Activated naive CD8-positive, alpha-beta T cell treated with anti-CD3 and anti-CD28 coated beads, Interleukin-2, amount 50 U/mL, for 16 hours (primary cell): ENCODE measurements at places on chromosomes 1 and 21.

DNA sequence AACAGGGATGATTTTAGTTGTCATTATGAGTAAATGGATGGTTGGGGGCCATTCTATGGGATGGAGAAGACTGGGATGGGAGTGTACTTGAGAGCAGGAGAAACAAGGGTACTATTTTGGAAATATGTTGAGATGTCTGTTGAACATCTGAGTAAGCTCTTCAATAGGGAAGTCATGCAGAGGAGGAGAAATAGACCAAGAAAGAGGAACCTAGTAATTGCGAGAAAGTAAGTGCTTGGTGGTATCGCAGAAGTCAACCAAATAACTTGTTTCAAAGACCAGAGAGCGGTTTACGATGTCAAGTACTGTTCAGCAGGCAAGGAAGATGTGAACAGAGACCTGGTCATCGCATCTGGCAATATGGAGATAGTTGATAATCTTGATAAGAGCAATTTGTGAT is 22.4 kb upstream of the CHRM3 start:
- no peak for DNase-seq

DNA sequence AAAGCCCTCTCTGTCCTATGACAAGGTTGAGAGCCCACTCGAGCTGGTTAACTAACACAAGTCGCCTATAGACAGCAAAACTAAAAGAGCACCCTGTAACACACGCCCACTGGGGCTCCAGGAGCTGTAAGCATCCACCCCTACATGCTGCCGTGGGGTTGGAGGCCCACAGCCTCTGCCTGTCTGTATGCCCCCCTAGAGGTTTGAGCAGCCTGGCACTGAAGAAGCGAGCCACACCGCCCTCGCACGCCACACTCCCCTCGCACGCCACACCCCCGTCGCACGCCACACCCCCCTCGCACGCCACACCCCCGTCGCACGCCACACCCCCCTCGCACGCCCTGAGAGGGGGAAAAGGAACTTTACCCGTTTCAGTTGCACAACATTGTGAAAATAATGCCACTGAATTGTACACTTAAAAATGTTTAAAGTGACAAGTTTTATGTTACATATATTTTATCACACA is 13.2 kb upstream of the HMGCL start:
- DNase-seq: peak; percentile 63

DNA sequence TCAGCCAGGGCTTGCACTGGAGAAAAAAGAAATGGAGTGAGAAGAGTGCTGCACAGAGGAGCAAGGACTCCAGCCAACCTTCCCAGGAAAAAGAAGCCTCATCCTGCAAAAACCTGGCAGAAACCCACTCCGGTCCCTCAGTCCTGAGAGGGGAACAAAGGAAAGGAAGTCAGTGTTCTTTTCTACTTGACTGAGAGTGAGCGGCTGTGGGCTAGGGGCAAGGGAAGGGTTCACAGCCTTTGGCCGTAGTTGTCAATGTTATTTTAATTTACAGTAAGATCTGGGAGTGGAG is 8.9 kb upstream of the GOLT1A start:
- DNase-seq: no peak

GRCh38 chr1:92964316-92964715 is 3.1 kb upstream of the DIPK1A start:
- no peak for DNase-seq

- DNase-seq: no peak
These were observed 204.3 kb downstream of the KCNJ6 start for GRCh38 chr21:37711836-37712568.

GRCh38 chr1:170318141-170318540 is 172.4 kb downstream of the NTMT2 start:
- DNase-seq: no peak

DNA sequence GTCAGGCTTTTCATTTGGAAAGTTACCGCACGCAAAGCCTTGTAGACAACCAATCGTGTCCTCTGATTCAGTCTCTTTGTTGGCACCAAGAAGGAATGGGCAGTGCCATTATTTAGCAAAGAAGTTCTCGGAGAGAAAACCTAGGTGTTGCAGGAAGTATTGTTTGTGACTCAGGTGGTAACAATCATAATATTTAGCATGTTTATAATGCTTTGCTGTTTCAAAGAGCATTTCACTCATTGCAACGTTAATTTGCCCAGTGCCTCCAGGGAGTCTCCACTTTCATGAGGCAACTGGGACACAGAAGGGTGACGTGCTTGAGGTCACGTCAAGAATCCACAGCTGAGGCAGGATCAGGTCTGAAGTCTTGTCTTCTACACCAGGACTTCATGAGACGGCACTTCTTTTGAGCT is 31.4 kb downstream of the STPG1 start:
- DNase-seq: no peak

DNA sequence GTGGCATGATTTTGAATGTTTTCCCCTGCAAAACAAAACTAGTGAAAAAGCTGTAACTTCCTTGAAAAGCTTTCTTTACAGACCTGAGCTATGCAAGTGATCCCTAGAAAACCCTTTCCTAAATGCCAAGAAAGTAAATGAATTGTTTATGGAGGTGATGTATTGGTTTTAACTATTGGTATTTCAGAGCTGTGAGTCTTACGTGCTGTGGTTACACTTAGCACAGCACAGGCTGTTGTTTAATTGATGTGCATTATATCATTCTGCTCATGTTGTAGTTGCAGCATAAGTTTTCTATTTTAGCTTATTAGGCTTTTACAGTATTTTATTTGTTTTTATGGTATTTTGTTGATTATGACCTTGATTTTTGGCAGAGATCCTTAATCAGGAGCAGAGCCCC is 74.1 kb upstream of the DYNLT5 start:
- DNase-seq: no peak

DNA sequence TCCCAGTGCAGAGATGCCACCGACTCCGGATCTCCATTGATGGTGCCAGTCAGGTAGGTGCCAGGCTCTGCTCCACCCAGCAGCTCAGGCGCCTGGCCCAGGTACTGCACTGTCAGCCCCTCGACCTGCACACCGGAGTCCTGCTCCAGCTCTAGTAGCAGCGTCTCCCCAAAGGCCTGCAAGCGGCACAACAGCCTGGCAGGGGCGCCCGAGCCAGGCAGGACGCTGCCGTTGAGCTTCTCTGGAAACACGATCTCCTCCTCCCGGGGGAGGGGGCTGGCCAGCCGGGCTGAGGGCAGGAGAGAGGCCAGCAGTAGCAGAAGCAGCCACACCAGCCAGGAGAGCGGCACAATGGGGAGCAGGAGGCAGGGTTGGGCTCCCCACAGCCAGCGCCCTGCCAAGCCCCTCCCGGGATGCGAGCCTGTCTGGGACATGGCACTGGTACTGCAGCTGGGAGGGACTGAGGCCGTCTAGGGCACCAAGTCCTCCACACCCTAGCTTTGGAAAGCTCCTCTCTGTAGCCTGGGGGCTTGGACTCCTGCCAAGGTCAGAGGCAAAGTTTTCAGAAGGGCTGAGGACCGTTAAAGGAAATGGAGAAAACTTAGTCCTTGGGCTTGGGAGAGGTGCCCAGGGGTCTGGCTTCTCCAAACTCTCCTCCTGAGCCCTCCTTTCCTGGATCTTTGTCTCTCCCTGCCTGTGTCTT is 509 bp downstream of the ADAMTS4 start:
- no peak for DNase-seq

DNA sequence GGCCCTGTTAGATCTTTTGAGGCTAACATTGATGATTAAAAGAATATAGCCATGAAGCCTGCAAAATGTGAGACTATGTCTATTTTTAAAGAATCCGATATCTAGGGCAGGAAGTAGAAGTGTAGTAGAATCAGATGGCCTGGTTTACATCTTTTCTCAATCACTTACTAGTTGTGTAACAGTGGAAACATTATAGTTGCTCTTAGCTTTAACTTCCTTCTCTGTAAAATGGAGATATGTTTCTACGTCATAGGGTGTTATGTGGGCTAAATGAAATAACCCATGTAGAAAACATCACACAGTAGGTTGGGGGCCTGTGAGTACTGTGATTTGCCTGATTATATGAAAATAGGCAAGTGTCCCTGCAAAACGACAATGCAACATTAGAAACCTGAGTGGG is 4.4 kb upstream of the IGFN1 start:
- no peak for DNase-seq

GRCh38 chr1:225159793-225160192 is 230.3 kb downstream of the DNAH14 start:
- no peak for DNase-seq

GRCh38 chr1:201719812-201720521 is 109.0 kb upstream of the IPO9 start:
- no peak for DNase-seq

DNA sequence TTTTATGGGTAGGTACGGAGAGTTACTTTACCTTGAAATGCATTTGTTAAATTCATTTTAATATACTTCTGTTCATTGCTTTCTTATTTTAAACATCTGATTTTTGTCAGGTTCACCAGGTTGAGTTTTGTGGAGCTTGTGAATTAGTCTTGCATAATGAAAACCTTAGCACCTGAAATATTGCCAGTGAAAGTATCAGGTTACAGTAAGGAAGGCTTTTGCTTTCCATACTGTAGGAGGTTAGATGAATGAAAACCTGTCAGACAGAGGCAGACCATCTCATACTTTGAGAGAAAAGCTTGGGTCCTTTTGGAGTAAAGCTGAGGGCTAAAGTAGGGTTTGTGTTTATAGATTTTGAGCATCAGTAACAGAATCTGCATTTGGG is 34.7 kb downstream of the THRAP3 start:
- DNase-seq: no peak

- DNase-seq: no peak
These were observed 81.9 kb upstream of the LBR start for GRCh38 chr1:225509770-225510169.

- no peak for DNase-seq
These were observed 254.5 kb downstream of the DNM3 start for GRCh38 chr1:172095846-172096245.
